ENCODE measurements at places on chromosomes 2 and 18.

- DNase-seq = no peak
Observed at GRCh38 chr2:128646091-128646490, 327.4 kb upstream of the HS6ST1 start.

GRCh38 chr2:205060269-205060668, 515.0 kb downstream of the PARD3B start:
- peak; percentile 79 for DNase-seq

GRCh38 chr2:226514895-226515294, 284.7 kb downstream of the IRS1 start:
- DNase-seq = peak; percentile 54

DNA sequence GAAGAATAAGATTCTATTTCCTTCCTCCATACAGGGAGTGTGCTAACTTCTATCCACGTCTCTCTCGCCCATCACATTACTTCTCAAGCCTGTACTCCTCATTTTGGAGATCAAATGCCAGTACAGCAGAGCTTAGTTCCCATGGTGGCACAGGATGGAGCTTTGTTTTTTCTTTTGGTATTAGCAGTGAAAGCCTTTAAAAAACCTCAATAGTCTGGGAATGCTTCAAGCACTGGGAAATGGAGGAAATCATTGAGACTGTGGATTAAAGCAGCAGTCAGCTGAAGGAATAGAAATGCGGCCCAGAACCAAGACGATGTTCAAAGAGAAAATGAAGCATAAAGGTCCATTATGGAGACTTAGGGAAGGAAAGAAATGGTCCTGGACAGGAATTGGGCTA, 102.3 kb downstream of the NRXN1 start:
- no peak for DNase-seq

DNA sequence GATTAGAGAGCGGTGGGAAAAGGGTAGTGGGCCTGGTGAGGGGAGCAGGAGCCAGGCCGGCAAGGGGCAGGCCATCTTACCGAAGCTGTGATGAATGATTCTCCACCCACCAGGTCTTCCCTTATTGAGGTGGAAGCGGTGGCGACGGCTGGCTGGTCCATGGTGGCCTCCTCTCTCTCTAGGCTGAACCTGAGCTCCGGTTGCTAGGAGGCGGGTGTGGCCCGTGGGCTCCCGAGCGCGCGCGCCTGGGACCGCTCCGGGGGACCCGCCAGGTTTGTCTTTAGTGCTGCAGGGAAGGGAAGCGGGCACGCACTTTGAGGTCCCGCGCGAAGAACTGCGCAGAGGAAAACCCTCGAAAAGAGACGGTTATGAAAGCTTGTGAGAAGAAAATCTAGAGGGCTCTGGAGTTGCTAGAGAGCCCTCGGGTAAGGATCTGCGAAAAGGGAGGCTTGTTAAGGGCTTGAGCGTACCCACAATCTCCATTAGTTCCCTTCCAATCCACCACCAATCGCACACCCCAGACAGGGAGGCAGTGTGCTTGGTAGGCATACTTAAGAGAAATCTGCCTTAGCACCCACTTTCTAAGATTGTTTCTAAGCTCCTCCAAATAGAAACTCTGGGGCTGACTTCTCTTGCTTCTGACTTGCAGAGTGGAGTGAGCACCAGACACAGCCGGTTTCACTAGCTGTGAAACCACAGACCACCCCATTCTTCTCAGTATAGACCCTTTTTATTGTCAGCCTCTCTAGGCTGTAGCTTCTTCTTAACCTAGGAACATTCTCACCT, at the start of gene STPG4:
Gene STPG4, minus strand, starts transcription at position 218 of the 786 bp plus-strand sequence. Its CDS starts 57 bp downstream, at position 161.
- no peak for DNase-seq

DNA sequence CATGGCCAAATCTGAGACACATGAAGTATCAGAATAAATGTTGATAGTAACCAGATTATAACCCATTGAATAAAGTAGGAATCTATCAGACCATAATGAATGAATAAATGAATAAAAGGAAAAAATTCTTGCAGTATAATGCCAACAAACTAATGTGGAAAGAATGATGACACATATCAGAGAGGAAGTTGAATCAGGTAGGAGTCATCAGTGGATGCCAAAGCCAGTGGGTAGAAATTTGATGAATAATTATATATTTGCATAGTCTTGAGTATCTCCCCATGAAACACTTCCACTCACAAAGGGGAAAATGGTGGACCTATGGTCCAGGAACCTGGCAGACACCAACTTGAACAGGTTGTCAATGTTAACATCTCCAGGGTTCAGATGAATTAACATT, 68.6 kb downstream of the GALNT3 start:
- DNase-seq = peak; percentile 30

- peak; percentile 75 for DNase-seq
Observed at GRCh38 chr2:215736653-215737290, 276.6 kb downstream of the MREG start.

- DNase-seq = no peak
Observed at GRCh38 chr18:9364242-9364641, 29.7 kb downstream of the TWSG1 start.

DNA sequence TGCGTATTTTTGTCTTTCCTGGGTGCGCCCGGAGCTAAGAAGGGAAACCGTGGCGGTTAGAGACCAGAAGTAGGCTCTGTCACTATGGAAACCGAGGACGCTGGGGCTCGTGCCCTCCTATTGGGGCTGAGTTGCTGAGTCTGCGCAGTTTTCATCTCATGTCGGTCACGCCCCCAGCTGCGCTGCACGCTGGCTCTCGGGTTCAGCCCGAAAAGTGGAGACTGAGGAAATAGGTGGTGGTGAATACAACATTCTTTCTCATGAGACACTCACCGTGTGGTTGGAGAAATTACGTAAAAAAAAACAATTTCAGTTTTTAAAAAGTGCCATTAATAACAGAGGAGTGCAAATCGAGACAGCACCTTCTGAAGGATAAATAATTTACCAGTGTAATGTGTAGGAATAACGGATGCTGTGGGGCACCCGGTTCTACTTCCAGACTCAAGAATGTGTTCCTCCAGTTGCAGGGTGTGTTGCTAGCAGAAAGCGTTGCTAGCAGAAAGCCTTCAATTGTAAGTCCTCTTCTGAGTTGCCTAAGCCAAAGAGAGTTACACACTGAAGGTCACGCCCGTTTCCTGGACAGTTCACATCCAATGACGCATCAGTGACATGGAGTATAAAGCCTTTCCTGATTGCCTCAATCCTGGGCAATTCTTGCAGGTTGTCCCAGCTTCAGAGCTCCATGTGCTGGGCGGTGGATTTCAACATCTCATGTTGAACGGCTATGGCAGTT, 20.4 kb upstream of the CXXC1 start:
- DNase-seq = peak; percentile 96

GRCh38 chr2:130310881-130311280, 31.8 kb upstream of the IMP4 start:
- no peak for DNase-seq

DNA sequence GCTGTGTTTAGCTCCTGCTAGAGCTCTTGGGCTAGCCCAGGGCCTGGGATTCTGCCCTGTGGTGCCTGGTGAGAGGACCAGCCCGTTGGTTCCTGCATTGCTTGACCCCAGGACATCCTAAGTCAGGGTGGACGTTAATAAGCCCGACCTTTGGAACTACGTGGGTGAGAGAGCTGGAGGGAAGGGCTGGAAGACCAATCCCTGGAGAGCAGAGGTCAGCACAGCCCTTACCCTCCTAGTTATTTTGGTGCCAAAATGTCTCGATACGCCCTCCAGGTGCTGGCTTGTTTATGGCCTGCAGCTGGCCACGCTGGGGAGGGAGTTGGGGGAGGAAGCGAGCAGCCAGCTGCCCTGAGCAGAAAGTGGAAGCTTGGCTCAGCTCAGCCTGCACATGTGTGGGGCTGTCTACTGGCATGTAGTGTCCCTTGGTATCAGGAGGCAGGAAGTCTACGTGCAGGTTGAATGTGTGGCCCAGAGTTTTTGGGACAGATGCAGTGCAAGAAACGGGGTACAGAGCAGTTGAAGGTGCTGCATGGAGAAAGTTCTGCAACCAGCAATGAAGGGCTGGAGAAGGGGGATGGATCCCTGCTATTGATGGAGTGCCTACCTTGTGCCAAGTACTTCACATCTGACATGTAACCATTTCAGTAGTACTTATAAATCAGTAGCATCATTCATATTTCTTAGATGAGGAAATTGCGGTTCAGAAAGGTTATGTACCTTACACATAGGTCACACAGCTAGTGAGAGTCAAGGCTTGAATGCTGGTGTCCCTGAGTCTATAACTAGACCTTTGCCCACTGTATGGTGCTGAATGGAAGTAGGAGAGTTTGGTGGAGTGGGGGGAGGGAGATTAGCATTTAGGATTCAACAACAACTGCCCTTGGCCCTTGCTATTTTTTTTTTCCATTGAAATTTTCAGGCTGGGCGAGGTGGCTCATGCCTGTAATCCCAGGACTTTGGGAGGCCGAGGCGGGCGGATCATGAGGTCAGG, 5.0 kb upstream of the DGKD start:
- DNase-seq = no peak

DNA sequence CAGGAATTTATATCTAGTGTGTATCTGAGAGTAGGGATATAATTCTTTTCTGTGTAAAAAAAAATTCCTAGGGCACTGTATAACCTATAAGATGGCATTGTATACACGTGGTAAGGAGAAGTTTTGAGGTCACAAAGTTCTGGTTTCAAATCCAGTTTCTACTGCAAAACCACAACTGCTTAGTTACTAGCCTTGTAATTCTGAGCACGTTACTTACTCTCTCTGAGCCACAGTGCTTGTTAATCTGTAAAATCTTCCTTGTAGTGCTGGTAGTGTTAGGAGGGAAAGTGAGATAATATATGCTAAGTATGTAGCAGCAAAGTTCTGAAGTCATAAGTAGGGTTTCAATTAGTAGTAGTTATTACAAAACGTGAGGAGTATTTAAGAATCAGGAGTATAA, 175.4 kb downstream of the SATB2 start:
- DNase-seq = no peak

DNA sequence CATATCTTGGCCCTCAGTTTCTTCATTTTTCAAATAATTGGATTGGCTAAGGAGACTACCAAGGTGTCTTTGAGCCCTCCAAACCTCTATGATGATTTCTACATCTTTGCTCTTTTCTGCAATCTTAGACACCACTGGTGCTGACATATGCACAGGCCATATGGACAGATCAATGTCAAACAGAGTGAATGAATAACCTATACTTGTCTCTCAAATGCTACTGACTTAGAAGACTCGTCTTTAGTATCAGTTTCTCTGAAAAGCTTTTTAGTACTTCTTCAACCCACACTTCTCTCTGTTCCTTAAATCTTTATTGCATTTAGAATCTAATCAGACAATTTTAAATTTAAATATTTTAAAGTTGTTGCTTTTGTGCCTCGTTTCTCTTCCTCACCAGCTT, 258.2 kb downstream of the LTBP1 start:
- DNase-seq = no peak

DNA sequence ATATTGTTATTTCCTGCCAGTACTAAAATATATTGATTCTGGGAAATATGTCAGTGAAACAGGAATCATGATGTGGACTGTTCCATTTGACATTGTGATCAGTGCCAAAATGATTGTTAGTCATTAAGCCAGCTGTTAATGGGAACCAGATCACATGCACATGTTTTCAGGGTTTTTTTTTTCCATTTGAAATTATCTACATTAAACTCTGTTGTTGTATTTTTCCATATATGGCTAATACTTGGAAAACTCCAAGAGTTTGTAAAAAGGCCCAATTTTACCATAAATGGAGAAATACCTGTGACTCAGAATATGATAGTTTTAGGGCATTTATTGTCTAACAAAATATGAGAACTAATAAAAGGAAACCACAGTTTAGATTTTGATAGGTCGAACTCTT, 13.4 kb downstream of the ITGAV start:
- DNase-seq = no peak

- peak; percentile 66 for DNase-seq
Observed at GRCh38 chr2:72778410-72778809, 47.4 kb downstream of the EXOC6B start.

- no peak for DNase-seq
Observed at GRCh38 chr2:46984040-46984439, 68.4 kb upstream of the MCFD2 start.

DNA sequence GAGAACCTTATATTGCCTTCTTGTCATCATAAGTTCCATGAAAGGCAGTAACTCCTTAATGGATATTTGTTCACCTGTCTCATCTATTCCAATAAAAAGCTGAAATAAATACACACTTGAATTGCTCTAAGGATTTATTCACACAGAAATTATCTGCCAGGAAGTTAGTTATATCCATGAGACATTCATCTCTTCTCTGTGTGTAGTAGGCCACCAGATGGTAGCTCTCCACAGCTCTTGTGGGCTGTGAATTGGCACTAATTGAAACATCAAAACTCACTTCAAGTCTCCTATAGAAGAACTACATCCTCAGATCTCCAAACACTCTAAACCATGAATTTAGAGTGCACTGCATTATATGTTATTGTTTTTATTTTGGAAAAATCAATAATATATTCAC, 189.6 kb downstream of the DSC3 start:
- no peak for DNase-seq

DNA sequence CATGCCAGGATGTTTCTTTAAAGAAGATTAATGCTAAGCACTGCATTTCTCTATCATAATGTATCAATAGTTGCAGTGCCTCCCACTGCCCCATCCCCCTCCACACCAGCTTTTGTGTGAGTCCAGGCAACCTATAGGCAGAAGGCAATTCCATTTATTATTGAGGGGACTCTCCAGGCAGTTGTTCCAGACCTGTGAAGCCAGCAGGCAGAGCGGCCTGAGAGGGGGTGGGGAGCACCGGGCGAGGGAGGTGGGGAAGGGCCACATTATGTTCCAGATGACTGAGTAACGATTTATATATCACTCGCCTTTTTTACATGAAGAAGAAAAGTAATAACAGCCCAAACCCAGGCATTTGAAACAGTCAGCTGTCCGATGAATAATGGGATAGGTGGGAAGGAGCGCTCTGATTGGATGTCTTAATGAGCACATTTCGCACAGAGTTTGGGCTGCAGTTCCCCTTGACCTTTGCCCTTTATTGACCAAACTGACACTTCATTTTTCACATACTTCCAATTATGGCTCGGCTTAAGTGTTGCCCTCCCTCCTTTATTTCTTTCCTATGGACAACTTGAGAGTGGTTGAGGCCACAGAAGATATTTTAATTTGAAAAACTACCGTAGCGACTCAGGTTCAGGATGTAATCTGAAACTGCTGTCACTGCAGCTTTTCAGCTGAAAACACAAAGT, 34.4 kb downstream of the MEIS1 start:
- no peak for DNase-seq

GRCh38 chr2:230915319-230915718, 9.7 kb downstream of the GPR55 start:
- no peak for DNase-seq

- no peak for DNase-seq
Observed at GRCh38 chr18:79299711-79300110, 96.0 kb upstream of the NFATC1 start.

DNA sequence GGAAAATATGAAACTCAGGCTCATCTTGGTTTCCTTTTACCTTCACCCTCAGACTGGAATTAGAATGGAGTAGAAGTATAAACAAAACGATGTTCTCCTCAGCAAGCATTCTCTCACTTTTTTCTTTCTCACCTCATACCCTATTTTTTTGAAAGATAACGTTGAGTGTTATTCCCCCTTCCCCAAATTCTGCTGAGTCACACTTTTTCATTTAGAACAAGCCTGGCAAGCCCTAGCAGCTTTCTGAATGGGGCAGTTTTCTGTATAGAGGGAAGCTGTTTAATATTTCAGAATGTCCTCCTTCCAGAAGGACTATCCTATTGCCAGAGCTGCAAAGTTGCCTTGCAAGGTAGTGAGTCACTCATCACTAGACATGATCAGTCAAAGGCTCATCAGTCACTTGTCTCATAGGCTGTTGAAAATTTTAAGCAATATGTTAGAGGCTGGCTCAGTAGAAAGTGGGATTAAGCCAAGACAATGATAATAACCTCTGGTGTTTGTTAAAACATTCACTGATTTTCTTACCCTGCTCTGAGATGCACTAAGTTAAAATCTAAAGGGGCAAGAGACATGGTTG, 416.1 kb downstream of the RNF144A start:
- no peak for DNase-seq

GRCh38 chr2:232441147-232441651, 14.8 kb upstream of the ALPI start:
- no peak for DNase-seq
